H54 (cell line): ENCODE measurements at places on chromosomes 1 and 21.

GRCh38 chr1:67018574-67018973, 35.4 kb downstream of the SLC35D1 start:
- no peak for DNase-seq

DNA sequence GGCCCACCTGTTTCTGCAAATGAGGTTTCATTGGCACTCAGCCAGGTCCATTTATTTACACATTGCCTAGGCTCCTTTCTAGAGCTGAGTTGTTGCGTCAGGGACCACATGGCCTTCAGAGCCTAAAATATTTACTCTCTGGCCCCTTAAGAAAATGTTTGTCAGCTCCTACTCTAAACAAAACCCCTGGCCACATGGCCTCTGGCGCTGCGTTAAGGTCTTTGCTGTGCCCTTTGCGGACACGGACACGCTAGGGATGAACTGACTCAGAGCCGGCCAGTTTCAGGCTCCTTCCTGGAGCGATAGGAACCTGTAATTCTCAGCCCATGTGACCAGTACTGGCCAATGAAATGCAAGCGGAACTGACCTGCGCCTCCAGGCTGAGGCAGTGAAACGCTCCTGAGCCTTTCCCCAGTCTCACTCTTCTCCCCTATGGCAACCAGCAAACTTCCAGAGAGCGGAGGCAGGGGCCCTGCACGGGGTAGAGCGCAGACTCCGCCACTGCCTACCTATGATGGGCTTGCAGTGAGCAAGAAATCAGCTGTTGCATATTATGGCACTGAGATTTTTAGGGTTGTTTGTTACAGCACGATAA, 160.3 kb downstream of the ETS2 start:
- DNase-seq: no peak

DNA sequence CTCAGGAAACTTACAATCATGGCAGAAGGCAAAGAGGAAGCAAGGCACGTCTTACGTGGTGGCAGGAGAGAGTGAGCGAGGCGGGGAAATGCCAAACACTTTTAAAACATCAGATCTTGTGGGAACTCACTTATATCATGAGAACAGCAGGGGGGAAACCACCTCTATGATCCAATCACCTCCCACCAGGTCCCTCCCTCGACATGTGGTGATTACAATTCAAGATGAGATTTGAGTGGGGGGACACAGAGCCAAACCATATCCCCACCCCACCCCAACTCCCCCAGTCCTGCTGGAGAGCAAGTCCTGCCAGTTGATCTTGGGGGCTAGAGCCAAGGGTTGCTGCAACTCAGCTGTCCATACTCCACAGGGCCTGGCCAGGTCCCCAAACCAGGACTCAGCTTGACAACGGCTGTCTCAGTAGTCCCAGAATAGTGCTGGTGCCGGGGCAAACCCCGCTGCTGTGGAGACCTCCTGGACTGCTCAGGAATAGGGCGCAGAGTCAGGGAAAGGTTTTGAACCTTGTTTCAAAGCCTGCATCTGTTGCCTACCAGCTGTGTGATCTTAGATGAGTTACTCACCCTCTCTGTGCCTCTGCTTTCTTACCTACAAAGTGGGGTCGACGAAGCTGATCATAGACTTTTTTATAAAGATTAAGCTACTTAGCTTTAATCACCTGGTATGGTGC, 79.5 kb downstream of the STUM start:
- DNase-seq: no peak

DNA sequence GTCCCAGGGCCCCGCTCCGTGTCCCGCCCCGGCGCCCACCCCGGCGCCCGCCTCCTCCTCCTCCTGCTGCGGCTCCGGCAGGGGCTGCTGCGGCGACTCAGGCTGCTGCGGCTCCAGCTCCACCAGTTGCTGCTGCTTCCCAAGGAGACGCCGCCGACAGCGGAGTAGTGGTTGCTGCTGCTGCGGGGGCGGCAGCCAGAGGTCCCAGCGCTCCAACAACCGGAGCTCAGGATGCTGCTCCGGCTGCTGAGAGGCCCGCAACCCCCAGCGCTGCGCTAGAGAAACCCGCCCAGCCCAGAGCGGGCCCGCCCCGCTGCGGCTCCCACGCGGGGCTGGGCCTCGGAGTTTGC, 1.1 kb downstream of the CRCT1 start:
- no peak for DNase-seq

DNA sequence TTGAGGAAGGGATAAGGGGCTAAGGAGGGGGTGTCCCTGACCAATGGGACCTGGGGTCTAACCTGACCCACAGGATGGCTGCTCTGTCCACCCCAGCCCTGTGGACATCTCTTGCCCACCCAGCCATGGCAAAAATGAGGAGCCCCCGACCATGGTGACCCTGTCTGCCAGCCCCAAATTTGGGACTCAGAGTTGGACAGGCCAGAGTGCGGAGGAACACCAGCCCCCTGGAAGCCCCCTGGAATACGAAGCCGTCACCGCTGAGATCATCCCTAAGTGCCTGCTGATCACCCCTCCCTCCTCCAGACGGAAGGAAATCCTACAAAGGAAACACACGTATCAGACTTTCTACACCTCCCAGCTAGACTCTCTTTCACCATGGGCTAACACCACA, 119.3 kb downstream of the SIK1 start:
- no peak for DNase-seq

- DNase-seq: peak; percentile 8
Measured at GRCh38 chr1:45410850-45411509, 70.7 kb upstream of the MUTYH start.

GRCh38 chr1:227998374-227999055, 8.3 kb upstream of the WNT3A start:
- DNase-seq: no peak

GRCh38 chr1:20448671-20449071, 37.3 kb downstream of the CAMK2N1 start:
- DNase-seq: no peak

DNA sequence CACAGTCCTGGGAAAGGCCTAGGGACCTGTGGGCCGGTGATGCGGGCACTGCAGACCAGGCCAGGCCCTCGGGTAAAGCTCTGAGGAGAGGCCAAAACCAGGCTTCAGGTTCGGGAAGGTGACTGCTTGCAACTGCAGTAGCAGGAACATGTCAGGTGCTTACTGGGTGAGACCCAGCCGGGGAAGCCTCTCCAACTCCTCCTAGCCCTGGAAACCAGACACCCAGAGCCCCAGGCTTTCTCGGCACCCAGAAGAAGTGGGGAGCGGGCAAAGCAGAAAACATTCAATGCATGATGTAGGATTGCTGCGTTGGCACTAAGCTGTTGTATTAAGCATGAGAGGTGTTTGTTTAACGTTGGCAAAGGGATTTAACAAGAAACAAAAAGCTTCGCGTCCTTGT, 20.2 kb upstream of the GNPAT start:
- DNase-seq: no peak

GRCh38 chr21:33203371-33203724, 26.4 kb upstream of the IFNAR2 start:
- DNase-seq: no peak

DNA sequence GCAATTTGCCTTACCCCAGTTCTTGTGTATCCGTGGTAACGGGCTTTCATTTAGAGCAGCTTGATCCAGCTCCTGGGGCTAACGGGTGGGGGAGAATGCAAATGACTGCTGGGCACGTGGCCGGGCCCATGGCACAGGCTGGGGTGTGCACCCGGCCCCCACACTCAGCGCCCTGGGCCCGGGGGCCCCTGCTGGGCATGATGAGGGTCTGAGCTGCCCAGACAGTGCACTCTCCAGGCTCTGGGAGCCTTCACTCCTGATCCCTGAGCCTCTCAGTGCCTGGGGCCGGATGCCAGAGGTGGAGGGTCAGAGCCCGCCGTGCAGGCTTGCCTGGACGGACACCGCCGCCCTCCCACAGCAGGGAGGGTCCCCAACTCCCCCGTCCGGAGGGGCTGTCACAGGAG, 20.1 kb upstream of the PEX10 start:
- DNase-seq: no peak

DNA sequence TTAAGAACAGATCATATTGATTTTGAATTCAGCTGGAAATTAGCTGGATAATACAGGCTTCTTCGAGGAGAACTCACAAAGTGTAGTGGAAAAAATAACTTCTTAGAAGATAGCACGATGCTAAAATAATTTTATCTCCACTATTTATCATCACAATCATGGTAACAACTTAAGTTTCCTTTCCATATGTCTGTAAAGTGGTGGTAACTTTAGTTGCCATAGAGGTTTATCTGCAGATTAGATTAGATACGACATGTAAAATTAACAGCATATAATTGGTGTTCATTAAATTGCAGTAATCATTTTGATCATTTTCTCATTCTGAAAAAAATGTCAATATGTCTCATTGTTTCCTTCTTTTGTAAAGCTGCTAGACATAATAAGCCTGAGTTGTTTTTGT, 921.5 kb downstream of the KCNT2 start:
- no peak for DNase-seq

DNA sequence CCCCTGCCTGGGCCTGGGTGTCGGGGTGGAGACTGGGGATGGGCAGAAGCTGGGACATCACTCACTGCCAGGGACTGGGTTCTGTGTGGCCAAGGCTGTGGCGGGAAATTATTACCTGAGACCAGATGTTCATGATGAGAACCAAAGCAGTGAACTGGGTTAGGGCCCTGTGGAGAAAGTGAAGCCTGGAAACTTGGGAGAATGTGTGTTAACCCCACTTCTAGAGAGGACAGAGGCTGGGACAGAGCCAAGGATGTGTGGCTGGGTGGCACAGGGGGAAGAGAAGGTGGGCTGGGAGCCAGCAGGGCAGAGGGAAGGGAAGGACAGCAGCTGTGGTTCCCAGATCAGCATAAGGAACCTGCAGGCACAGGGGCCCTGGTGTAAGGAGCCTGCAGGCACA, 31.3 kb downstream of the CNIH3 start:
- DNase-seq: no peak

DNA sequence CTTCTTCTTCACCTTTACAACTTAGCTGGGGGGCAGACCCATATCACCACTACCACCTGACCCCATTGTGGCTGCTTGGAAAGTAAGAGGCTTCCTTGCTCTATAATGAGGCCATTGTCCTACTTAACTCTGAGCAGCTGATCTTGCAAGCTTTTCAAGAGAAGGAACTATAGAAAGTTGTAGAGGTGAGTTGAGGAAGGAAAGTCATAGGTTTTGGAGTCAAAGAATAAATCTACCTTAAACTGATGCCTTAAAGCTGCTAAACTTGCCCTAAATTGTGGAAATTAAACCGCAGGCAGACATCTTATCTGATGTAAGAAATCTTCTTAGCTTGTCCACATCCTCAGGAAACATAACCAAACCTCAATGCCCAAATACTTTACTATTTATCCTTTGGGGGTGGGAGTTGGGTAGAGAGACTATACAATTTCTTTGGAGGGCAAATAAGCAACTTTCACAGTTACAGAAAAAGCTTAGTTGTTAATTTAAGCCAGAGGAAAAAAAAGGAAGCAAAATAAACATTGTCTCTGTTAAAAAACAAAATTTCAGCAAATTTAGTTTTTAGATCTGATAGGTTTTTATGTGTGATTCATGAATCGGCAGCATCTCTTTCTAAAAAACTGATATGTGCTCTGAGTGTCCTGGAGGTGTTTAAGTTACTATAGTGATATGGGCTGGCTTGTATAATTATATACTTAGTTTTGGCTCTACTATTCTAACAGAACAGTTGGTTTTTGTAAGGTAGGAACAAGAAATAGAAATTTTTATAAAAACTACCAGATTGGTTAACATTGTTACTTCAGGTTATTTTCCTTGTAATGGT, 4.7 kb downstream of the IL23R start:
- no peak for DNase-seq

- DNase-seq: no peak
Measured at GRCh38 chr1:88029142-88029541, 654.9 kb upstream of the PKN2 start.

GRCh38 chr1:66240491-66241484, 293.2 kb upstream of the SGIP1 start:
- no peak for DNase-seq

GRCh38 chr1:231376875-231377549, 38.9 kb downstream of the SPRTN start:
- no peak for DNase-seq

- DNase-seq: no peak
Measured at GRCh38 chr1:186894415-186894814, 65.7 kb downstream of the PLA2G4A start.

DNA sequence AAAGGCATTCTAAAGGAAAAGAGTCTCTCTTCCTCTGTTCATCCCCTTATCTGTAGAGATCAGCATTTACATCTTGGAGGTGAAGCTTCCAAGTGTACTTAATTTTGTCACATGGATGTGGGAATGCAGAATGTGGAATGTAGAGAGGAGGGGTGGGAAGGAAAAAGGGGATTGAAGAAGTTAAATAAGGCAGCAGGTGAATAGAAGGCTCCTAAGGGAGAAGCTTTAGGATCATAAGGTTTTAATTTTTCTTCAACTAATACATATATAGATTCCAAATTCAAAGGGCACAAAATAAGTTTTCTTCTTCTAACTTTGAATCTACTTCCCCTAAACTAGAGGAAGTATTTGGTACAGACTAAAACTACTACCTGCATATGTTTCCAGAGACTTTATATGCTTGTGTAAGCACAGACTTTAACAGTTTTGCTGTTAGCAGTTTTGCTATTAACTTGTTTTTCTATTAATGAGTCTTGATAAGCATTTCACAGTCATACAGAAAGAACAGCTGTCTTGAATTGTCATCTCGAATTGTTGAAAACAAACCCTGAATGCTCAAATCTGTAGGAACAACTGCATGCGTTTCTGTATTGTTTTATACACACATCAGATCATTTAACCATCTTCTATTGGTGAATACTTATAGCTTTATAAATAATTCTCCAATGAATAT, 12.7 kb downstream of the TENT5C start:
- DNase-seq: no peak

DNA sequence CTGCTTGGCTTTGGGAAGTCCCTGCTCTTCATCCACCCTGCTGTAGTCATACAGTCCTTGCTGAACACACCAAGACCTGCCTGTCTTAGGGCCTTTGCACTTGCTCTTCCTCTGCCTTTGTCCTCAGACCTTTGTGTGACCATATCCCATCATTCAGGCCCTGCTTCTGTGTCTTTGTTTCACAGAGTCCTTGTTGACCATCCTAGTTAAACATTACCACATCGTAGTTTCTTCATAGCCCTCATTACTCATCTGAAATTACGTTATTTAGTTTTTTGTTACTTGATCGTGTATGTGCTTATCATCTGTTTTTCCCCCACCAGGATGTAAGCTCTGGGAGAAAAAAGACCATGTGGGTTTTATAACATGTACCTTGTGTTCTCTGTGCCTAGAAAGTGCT, 18.3 kb upstream of the SPRR5 start:
- DNase-seq: no peak

- DNase-seq: no peak
Measured at GRCh38 chr1:43481491-43481890, 27.8 kb upstream of the HYI start.

GRCh38 chr1:229696385-229696784, 70.3 kb downstream of the URB2 start:
- no peak for DNase-seq
